SK-N-MC (cell line): ENCODE measurements at places on chromosomes 12 and 14.

- no peak for DNase-seq
Observed at GRCh38 chr12:116471544-116471943, 87.6 kb upstream of the MAP1LC3B2 start.

DNA sequence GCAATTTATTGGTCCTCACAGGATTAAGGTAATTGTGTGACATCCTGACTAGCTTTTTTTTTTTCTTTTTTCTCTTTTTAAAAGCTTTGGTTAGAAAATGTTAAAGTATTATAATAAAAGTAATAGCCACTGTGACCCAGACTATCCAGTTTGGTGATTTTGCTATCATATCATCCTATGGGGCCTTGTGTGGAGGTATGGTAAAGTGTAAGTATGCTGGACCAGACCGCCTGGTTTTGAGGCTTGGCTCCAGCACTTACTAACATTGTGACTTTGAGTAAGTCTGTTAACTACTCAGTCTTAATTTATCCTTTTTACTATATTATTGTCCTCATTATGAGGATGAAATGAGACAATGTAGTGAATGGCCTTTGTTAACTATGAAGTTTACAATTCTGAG, 15.5 kb downstream of the EID3 start:
- DNase-seq, result no peak

DNA sequence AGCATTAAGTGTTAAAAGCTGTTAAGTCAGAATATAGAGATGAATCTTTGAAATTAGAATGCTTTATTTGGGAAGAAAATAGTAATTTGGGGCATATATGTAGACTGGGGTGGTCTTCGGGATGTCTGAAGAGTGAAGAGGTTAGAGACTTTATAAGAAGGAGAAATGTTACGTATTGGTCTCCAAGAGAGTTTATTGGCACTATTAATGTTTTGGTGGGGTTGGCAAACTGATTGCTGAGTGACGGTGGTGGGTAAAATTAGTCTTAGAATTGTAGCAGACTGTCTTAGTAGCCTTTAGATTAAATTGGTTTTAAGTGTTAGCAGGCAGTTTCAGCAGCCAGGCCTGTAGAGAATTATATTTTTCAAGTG, 4.9 kb upstream of the ATP23 start:
- no peak for DNase-seq

GRCh38 chr14:93081876-93082570, 33.7 kb downstream of the ITPK1 start:
- DNase-seq, result no peak

- no peak for DNase-seq
Observed at GRCh38 chr12:57775563-57776246, 3.3 kb downstream of the EEF1AKMT3 start.

DNA sequence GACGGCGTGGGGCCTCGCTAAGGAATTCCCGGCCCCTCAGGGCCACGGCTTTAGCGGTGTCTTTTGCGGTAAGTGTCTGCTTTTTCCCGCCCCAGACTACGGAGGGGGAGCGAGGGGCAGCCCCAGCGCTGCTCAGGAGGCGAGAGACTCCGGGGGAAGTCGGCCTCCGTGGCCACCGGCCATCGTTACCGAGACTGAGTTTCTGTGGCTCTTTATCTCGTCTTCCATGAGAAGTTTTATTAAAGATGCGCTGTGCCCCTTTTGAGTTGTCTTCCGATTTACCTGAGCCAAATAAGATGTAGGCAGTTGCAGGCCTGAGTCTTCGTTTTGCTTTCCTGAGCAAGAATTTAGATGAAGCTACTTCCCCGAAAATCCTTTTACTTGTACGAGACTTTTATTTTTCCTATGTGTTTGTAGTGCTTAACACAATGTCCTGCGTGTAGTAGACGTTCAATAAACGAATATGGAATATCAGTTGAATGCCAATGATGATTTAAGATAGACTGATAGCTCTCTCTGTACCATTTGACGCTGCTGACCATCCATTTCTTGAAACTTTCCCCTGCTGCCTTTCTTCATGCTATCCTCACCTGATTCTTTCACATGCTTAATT, 462 bp downstream of the SRP54 start:
- DNase-seq, result no peak

- DNase-seq, result no peak
Observed at GRCh38 chr12:11347810-11348209, 37.6 kb upstream of the PRB4 start.

DNA sequence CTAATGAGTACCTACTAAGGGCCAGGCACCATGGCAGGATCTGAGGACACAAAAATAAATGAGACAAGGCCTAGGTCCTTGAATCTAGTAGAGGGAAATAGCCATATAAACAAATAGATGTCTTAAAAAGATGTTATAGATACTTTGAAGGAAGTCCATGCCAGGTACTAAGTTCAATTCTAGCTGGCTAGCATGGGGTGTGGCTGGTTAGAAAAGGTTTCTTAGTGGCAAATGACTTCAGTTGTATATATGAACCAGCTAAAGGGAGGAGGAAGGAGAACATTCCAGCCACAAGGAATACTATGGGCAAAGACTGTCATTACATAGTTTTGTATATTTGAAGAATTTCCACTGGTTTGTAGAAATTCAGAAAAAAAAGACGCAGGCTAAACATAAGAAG, 133.6 kb upstream of the BMP4 start:
- DNase-seq, result no peak

DNA sequence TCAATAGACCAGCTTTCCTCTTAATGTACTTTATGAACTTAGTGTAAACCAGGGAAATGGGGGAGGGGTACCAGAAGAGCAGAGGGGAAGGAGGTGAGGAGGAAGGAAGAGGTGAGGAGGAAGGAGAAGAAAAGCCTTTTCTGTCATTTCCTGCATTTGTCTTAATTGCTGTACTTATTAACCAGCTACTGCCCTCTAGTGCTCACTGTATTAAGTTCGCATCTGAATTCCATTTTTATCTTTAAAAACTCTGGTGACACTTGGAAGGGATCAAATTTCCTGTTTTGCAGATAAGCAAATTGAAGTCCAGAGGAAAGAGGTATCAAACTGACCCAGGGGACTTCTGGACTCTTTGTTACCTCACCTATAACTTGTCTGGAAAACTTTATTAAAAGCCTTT, 22.2 kb downstream of the MANSC1 start:
- DNase-seq, result peak; percentile 59

- DNase-seq, result no peak
Observed at GRCh38 chr12:107306141-107306659, 212.9 kb upstream of the CRY1 start.

- DNase-seq, result no peak
Observed at GRCh38 chr14:47332939-47333338, 342.5 kb downstream of the MDGA2 start.

- DNase-seq, result no peak
Observed at GRCh38 chr12:93671044-93671443, 6.1 kb upstream of the CRADD start.

GRCh38 chr14:44961554-44962333, at the start of the genes KLHL28 and TOGARAM1:
TSS of gene KLHL28 (minus strand) at chr14:44961947. CDS start at chr14:44945928, 16,019 bp downstream.
TSS of gene TOGARAM1 (plus strand) at chr14:44962190. CDS start at chr14:44962422, 232 bp downstream.
- peak; percentile 99 for DNase-seq

DNA sequence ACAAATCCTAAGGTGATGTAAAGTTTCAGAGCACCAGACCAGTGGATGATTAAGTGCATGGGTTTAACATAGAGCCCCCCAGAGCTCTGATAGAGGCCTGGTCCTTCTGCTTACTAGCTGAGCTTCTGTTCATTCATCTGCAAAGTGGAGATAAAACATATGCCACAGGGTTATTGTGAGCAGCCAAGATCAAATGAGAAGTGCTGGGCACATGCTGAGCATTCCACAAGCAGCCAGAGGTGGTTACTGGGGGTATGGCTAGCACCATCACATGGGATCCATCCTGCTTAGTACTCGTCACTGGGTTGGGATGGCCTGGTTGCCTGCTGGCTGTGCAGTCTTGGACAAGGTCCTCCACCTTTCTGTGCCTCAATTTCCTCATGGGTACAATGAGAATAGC, 18.0 kb upstream of the SMUG1 start:
- DNase-seq, result no peak

DNA sequence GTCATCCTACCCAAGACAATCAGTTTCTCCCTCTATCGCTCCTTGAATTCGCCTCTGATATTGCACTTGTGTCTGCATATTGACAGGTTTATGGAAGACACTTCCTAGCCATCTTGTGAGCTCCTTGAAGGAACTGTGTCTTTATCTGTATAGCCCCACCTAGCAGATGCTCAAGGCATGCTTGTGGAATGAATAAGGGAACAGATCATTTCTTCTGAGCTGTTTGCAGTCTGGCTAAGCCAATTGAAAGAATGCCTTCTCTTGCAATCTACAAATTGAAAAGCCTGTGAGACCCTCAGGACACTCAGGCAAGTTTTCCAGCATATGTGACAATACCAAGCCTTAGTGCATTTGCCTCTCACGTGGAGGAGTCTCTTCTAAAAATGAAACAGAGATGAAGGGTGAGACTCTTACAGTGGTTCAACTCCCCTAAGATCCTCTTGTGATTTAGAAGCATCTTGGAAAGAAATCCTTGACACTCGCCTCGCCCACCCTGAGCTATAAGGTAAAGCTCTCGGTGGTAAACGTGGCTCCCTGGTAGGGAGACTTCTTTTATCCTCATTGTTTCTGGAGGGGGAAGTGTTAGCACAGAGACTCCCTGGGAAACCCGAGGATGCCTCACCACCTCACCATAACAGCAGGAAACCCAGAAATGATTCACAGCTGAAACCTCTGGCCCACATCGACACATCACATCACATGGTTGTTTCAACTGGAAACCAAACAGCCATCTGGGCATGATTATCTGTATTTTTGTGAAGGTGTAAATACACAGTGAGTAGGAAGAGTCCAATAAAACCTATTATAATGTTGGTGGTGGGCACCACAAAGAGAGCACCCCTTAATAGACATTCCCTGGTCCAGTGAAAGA, 112.3 kb upstream of the BCL2L14 start:
- no peak for DNase-seq

DNA sequence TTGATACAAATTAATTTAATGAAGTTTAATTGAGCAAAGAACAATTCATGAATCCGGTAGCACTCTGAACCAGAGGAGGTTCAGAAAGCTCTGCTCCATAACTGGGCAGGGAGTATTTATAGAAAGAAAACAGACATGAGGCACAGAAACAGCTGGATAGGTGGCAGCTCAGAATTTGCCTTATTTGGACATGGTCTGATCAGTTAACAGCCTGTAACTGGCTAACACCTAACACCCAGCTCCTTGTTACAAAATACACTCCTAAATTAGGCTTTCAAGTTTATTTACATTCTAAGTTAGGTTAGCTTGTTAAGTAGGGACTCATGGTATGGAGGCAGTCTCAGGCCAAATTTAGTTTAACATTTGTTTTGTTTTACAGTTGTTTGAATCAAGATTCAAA, 67.8 kb upstream of the TMCC3 start:
- DNase-seq, result no peak

GRCh38 chr12:50401500-50402081, 906 bp downstream of the LARP4 start:
- DNase-seq, result no peak

GRCh38 chr12:108804271-108804953, 53.0 kb downstream of the SSH1 start:
- DNase-seq, result no peak
